ENCODE measurements at places on chromosomes 1 and 21.
A peak's percentile ranks its signal among the peaks of the same experiment; 100 is the strongest.

DNA sequence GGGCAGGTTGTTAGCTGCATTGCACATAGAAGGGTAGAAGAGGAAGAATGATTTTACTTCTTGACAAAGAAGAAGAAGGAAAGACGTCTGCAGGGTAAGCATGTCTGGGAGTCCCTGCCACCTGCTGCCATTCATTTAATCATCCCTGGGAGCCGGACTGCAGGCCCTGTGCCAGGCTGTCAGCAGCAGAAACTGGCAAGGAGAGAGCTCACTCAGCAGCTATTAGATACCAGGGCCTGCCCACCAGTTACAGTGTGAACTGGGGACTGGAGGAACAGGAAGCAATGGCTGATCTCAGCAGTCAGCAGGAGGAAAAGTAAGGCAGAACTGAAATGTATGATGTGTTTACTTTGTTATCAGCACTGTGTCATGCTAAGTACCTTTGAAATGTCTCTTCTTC lies 75.7 kb upstream of the C1orf87 start:
- DNase-seq, result no peak

DNA sequence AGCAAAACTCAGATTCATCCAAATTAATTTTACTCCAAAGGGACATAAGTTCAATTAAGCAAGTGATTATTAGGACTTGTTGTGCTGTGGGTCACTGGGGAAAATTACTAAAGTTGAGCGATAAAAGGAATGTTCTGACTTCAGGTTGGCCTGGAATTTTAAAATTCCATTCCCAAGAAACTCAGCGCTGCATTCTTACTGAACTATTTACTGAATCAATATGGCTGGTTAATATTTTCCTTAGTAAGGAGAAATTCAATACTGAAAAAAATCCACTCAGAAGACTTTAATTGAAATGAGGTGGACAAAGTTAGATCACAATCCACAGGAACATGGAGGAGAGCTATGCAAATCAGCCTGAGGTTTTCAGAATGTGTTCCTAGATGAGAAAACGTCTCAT lies 578.9 kb upstream of the NR5A2 start:
- DNase-seq, result no peak

GRCh38 chr1:7984811-7985210 lies 23.3 kb downstream of the PARK7 start:
- no peak for DNase-seq

GRCh38 chr1:95221306-95221705 lies 12.7 kb upstream of the RWDD3 start:
- no peak for DNase-seq

DNA sequence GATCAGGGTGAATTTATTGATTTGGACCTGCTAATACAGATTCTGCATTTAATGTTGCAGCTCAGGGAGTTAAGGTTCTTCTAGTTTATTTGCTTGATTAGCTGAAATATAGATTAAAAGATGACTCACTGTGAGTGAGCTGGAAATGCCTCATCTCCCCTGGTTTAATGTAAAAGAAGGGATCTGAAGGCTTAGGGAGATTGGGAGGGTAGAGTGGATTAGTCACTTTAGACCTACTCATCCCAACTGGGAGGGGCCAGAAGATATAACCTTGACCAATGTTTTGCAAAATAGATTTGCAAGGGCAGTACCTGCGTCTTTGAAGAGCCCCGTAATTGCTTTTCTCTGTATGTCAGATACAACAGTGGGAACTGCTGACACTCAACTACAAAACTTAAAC lies 922.8 kb upstream of the ADGRL4 start:
- no peak for DNase-seq

- peak; percentile 94 for DNase-seq
Observed at GRCh38 chr1:25562101-25562927, 18.9 kb downstream of the LDLRAP1 start.

DNA sequence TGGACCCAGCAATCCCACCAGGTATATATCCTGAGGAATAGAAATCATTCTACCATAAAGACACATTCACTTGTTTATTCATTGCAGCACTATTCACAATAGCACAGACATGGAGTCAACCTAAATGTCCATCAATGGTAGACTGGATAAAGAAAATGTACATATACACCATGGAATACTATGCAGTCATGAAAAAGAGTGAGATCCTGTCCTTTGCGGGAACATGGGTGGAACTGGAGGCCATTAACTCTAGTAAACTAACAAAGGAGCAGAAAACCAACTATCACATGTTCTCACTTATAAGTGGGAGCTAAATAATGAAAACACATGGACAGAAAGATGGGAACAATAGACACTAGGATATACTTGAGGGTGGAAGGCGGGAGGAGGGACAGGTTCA lies 36.1 kb upstream of the PRKACB start:
- DNase-seq, result no peak

- DNase-seq, result no peak
Observed at GRCh38 chr1:187645651-187646050, 816.9 kb downstream of the PLA2G4A start.

DNA sequence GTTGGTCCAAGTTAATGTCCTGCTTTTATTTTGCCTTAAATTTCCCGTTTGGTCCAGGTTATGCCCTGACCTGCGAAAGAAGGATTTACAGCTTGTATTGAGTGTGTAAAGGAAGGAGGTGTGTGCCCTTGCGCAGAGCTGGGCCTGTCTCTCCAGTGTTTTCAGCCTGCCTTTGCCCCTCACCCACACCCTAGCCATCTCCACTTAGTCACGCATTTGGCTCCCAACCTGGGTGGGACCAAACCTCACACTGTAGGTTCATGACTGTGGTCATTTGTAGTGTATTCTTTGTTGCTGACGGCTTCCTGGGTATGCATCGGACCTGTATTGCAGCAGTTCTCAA lies 572 bp upstream of the SRSF10 start:
- no peak for DNase-seq

Measured in CD4-positive, alpha-beta T cell treated with Interleukin-4 for 4 hours (primary cell).